Frontal cortex (tissue), 4 donors: ENCODE measurements at places on chromosomes 11 and 22. TPM values are rescaled to one million over a fixed set of nuclear protein-coding genes. Genes with fewer than 3 reads are reported as not detected.

CECR2 gene
- 2.9 TPM for total RNA-seq

RNF215 gene
- total RNA-seq = 22.4 TPM

ALDH3B1 gene
- 0.41 TPM for total RNA-seq

TRIM51 gene
- not detected for total RNA-seq

LRRC10B gene
- total RNA-seq = 2.9 TPM

SYT7 gene
- total RNA-seq = 14.7 TPM

USP47 gene
- total RNA-seq = 149 TPM

KREMEN1 gene
- total RNA-seq = 6.9 TPM

APOBEC3C gene
- total RNA-seq = not detected

OR52E1 gene
- not detected for total RNA-seq

RTCB gene
- 73.0 TPM for total RNA-seq

HBB gene
- 552 TPM for total RNA-seq

TSGA10IP gene
- not detected for total RNA-seq

MFRP gene
- not detected for total RNA-seq

RASL10A gene
- total RNA-seq = 2.0 TPM
